ENCODE measurements at places on chromosomes 2 and 18.
A peak's percentile ranks its signal among the peaks of the same experiment; 100 is the strongest.

DNA sequence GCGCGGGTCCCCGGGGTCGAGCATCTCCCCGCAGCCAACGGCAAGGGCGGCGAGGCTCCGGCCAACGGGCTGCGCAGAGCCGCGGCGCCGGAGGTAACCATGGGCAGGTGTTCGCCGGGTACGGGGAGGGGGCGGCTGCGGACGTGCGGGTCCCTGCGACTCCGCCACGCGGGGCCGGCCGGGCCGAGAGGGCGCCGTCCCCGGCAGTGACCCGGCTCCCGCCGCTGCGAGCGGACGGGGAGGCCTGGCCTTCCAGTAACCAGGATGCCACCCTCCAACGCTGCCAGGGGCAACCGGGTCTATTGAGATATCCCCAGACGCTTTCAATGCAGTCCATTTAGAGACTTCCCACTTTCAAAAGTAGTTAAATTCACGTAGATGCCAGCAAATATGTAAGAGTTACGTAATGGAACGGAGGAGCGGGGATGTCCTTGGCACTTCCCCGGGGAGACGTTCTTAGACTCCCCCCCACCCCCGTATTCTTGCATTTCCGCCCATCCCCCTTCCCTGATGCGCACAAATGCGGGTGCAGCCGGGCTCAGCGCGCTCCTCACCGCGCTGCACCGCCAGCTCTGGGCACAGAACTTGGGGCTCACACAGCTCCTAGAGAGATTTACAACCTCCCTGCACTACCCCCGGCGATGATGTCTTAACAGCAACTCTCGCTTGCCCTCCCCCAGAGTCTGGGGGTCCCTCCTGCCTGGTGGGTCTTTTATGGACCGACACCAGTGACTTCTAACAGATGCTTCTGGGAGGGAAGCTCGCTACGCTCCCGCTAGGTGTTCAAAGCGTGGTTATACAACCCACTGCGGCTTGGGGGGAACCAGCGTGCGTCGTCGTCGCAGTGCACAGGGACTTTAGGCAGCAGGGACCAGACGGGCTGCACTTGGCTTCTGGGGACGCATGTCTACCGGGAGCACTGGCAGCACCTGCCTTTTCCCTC, 657 bp downstream of the SGPP2 start:
- DNase-seq, result no peak

- no peak for DNase-seq
These were observed 5.3 kb downstream of the PTGR3 start for GRCh38 chr18:75203416-75204268.

- DNase-seq, result no peak
These were observed 298.2 kb downstream of the CNTNAP5 start for GRCh38 chr2:124323321-124323720.

GRCh38 chr2:159124931-159125467, 156.6 kb downstream of the TANC1 start:
- DNase-seq, result no peak

DNA sequence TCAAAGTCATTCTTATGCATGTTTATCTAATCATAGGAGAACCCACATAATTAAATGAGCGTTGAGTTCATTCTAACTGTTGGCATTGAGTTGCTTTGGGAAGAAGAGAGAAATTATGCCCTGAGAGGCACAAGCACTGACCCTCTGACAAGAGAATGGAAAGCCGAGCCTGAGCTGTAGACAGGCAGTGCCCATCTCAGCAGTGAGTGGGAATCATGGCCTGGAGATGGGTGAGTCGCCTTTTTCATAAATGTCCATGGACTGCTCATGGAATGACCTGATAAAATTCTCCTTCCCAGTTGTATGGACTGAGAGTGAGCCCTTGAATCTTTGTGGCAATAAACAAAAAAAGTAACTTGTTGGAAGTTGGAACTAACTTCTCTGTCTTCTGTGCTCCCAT, 21.4 kb upstream of the MYO3B start:
- no peak for DNase-seq

- no peak for DNase-seq
These were observed 66.3 kb upstream of the RTN4 start for GRCh38 chr2:55116598-55116964.

- no peak for DNase-seq
These were observed 59.7 kb downstream of the CYP1B1 start for GRCh38 chr2:38016219-38016618.

DNA sequence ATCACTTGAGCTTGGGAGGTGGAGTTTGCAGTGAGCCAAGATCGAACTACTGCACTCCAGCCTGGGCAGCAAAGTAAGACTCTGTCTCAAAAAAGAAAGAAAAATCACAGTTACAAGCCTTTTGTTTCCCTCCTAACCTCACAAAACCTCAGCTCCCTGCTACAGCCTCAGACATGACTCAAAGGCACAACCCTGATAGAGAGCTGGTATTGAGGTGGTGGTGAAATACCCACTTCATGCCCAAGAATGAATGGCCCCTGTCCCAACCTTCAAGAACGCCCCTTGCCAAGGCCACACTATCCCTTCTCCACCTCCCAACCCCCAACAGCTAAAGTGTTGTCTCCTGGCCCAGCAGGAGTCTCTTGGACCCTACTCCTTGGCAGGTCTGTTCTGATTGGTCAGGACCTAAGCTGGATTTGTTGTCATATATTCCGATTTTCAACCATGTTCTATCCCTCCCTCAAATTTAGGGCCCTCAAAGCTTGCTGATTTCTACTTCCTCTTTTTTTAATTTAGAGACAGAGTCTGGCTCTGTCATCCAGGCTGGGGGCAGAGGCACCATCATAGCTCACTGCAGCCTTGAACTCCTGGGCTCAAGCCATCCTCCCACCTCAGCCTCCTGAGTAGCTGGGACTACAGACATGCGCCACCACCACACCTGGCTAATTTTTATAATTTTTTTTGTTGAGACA, 61.9 kb upstream of the BZW1 start:
- no peak for DNase-seq

- no peak for DNase-seq
These were observed 241.2 kb upstream of the HS6ST1 start for GRCh38 chr2:128559533-128560515.

DNA sequence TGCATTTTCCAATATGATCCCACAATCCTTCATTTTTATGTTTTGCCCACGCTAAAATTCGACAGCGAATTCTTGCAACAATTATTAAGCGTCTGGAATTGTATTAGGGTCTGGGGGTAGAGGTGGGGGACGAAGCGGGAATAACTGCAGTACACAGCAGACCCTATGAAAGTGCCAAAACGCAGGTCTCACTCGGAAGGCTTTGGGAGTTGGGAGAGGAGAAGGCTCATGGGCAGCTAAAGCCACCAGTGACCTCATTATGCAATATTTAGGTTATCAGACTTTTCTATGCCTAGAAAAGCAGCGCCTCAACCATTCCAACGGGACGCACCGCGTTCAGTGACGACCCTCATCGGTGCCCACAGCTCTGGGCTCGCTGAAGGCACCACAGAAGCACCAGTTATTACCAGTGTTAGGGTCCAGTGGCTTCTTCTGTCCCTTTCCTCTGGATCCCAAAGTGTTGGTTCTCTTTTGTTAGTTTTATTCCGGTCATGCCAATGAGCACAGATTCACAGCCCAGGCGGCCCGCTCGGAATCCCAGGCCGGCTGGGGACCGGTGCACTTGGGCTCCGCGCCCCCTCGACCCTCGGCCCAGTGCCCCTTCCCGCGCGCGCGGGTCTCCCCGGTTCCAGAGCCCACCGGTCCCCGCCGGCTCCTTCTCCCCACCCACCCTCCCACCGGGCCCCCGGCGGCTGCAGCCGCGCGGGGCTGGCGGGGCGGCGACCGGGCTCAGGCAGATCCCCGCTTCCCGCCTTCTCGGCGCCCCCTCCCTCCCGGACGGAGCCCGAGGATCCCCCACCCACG, 737 bp upstream of the MAPK4 start:
- DNase-seq, result no peak

- no peak for DNase-seq
These were observed 47.8 kb upstream of the REG3G start for GRCh38 chr2:78977661-78978145.

DNA sequence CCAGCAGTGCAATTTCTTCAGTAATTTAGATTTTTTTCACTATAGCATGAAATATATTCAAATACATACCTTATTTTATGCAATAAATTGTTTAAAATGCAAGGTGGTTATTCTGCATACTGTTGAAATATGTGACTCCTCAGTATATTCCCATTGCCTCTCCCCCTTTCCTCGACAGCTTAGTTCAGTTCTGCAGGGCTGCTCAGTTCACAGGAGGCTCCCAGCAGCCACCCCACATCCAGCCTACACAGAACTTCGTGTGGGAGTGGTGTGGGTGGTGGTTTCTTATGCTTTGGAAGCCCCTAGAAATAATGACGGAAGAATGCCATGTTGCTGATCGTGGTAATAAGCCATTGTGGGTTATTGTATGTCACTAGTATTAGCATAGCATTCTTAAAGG, 79.7 kb downstream of the FAM210A start:
- DNase-seq, result peak; percentile 12
